ENCODE measurements at places on chromosomes 6 and 20.

DNA sequence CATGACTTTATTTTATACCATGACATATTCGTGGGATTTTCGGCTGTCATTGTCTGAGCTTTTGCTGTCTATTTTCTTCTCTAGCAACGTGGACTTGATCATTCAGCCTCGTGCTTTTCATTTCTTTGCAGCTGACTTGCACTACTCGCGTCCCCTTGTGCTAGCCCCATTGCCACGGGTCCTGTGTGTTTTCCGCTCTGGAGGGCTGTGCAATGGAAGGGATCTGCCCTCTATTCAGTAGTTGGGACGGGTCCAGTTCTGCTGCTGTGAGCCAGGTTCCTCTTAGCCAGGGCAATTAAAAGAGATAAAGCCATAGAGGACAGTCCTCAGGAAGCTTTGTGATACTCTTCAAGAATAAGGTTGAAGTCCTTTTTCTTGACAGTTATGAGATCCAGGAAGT is 17.6 kb downstream of the NEDD9 start:
- no peak for DNase-seq

- DNase-seq, result no peak
Observed at GRCh38 chr6:46964716-46965519, 43.2 kb upstream of the ADGRF5 start.

GRCh38 chr6:129920103-129920798 is 59.1 kb upstream of the TMEM244 start:
- no peak for DNase-seq

DNA sequence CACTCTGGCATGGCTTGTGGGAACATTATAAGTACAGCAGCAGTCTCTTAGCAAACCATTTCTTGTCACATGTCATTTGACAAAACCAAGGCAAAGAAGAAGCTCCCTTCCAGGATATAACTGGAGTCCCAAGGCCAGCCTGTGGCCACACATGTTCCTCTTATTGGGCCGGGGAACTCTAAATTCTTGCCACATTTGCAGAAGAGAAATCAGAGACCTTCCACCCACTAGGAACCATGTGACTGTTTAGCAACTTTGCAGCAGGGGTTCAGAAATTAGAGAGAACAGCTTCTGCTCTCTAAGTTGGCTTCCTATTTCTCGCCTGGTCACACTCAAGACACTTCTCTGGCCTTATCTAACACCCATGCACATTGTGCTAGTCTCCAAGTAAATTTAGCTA is 20.4 kb upstream of the MEP1A start:
- DNase-seq, result no peak

DNA sequence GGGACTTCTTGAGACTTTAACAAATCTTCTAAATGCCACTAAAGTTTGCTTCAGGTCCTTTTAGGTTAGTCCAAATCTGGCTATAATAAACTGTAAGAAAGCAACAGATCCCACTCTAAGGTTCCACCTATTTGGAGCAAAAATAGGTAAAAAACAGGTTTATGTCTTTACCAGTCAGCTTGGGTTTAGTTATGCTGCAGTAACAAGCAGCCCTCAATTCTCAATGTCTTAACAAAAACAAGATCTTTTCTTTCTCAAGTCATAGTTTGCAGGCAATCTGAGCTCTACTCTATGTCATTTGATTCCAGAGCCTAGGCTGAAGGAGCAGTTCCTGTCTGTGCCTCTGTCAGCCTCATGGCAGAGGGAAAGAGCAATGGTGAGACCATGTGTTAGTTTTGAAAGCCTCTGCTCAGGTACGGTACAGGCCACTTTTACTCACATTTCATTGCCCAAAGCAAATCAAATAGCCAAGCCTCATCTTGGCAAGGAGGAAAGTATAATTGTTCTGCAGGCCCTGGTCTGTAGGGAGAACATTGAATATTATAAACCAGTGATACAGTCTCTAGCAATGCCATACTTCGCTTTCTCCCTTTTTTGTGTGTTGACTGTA is 108.6 kb downstream of the CD83 start:
- no peak for DNase-seq

GRCh38 chr6:31689249-31690110 is 8.6 kb upstream of the LY6G5C start:
- no peak for DNase-seq

DNA sequence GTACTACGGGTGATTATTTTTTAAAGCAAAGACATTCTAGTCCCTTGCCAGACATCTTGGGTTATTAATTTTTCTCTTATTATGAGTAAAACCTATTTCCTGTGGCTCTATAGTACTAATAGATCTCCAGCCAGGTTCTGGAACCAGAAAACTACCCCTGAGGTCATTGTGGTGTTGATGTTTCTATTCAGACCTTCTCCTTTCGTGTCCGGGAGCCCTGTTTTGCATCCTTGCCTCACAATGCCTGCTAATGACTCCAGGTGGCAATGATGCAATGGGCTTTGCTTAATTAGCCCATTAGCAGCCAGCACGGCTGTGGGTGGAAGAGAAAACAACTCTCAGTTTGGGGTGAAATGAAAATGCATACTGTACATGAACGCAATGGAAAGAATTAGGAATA is 62.9 kb upstream of the ARG1 start:
- no peak for DNase-seq

- DNase-seq, result no peak
Observed at GRCh38 chr6:15993716-15994228, 135.1 kb upstream of the MYLIP start.

- DNase-seq, result no peak
Observed at GRCh38 chr20:59007665-59008511, 834 bp upstream of the CTSZ start.

- DNase-seq, result no peak
Observed at GRCh38 chr6:161308075-161308655, 34.3 kb upstream of the AGPAT4 start.

DNA sequence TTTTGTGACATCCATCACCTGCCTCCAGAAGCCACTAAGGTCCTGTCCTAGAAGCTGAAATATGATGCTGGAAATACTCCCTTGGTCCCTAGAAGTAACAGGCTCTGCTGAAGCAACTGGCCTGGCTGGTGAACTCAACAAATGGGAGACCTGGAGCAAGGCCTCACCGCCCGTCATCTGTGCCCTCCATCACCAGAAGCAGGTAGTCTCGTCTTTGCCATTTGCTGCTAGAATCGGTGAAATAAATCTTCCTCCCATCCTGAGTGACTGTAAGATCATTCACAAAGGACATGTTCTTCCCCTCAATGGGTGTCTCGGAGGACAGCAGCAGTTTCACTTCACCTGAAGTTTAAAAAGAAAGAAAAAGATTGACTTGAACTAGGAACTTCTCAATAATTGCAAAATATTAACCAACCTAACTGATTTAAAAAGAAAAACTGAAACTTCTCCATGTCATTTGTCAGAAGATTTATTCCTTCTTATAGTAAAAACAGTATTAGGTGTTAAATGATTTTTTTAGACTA is 21.0 kb downstream of the CST7 start:
- DNase-seq, result no peak

GRCh38 chr20:44973053-44973452 is 6.7 kb downstream of the STK4 start:
- DNase-seq, result no peak

GRCh38 chr20:54197621-54198604 is 10.0 kb upstream of the PFDN4 start:
- no peak for DNase-seq

GRCh38 chr6:18656506-18656905 is 269.4 kb downstream of the RNF144B start:
- DNase-seq, result no peak

- no peak for DNase-seq
Observed at GRCh38 chr6:36000451-36000850, 24.0 kb downstream of the SLC26A8 start.

DNA sequence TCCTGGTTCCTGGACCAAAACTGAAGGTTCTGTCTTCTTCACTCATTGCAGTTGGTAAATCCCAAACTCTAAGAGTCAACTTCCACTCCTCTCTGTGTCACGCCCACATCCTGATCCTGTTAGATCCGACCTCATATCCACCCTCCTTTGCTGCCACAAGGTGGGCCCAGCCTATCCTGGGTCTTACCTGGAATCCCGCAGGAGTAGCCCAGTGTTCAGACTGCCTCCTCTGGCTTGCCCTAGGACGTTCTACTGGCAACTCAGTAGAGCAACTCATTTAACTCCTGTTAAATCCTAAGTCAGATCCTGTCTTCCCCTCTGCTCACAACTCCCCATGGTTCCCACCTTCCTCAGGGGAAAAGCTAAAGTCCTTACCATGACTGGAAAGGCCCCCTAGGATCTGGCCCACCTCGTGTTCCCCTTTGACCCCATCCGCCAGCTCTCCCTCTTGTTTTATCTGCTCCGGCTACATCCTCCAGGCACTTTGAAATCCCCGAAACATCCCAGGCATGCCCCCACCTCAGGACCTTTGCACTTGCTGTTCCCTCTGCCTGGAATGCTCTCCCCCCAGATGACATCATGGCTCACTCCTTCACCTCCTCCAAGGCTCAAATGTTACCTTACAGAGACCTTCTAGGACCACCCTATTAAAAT is 43.9 kb downstream of the TFEB start:
- DNase-seq, result no peak

GRCh38 chr6:25137480-25137879 is 141.7 kb upstream of the CARMIL1 start:
- DNase-seq, result no peak

- no peak for DNase-seq
Observed at GRCh38 chr6:88302769-88303225, 136.7 kb upstream of the CNR1 start.

GRCh38 chr6:129253727-129254126 is 370.8 kb downstream of the LAMA2 start:
- no peak for DNase-seq

- DNase-seq, result no peak
Observed at GRCh38 chr6:142440600-142441293, 138.9 kb downstream of the ADGRG6 start.

GRCh38 chr6:74976701-74977100 is 229.2 kb downstream of the COL12A1 start:
- DNase-seq, result no peak

DNA sequence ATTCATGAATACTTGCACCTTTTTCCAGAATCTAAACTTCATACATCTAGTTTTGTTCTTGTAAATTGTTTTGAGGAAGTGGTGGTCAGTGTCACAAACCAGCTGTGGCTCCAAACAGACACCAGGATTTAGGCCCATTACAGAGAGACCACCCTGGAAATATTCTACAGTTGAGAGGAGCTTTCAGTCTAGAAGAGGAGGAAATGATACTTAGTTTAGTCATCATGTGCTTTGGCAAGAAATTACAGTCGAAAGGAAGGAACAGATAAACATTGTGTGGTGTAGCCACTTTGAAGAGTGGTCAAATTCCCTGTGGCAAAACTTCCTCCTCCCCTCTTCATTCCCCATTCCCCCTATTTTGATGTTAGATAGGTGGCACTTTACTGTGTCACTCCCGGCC is 15.7 kb downstream of the DCBLD1 start:
- DNase-seq, result no peak

GRCh38 chr6:166767230-166767629 is 140.2 kb upstream of the RPS6KA2 start:
- DNase-seq, result no peak

- no peak for DNase-seq
Observed at GRCh38 chr6:165109011-165109410, 200.4 kb downstream of the C6orf118 start.

DNA sequence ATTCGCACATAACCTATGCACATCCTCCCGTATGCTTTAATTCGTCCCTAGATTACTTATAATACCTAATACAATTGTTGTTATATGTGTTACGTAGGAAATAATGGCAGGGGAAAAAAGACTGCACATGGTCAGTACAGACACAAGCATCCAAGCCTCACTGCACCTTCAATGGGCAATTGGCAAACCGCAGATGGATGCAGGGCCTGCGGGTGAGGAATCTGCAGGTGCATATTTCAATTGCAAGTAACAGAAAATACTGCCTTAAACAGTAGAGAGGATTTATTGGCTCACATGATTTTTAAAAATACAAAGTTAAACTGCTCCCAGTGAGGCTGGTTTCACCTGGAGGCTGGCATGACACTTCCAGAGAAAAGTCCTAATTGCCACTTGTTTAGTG is 142.1 kb upstream of the MLN start:
- no peak for DNase-seq

DNA sequence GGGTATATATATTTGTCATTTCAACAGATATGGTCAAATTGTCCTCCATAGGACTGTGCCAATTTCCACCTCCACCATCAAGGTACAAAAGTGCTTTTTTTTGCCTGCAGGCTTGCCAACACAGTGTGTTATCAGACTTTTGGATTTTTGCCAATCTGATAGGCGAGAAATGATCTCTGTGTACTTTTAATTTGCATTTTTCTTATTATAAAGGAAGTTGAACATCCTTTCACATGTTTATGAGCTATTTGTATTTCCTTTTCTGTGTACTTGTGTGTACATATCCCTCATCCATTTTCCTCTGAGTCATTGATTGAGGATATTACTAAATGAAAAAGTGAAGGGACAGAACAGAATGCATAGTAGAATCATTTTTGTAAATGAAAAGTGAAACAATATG is 39.0 kb upstream of the PTPN1 start:
- no peak for DNase-seq

- DNase-seq, result no peak
Observed at GRCh38 chr6:137254966-137255365, 35.8 kb upstream of the IFNGR1 start.

GRCh38 chr6:15132854-15133670 is 112.8 kb upstream of the JARID2 start:
- no peak for DNase-seq

GRCh38 chr20:18857640-18858039 is 44.1 kb downstream of the SCP2D1 start:
- DNase-seq, result no peak

GRCh38 chr20:62726716-62727583 is 18.3 kb downstream of the NTSR1 start:
- DNase-seq, result no peak

- no peak for DNase-seq
Observed at GRCh38 chr6:133359256-133359655, 118.1 kb downstream of the EYA4 start.

Data from stimulated activated CD8-positive, alpha-beta memory T cell treated with anti-CD3 and anti-CD28 coated beads, Interleukin-7, amount 100 ng/mL, for 24 hours (primary cell).